PC-9 (cell line): ENCODE measurements at places on chromosomes 13 and 19. TPM values are rescaled to one million over a fixed set of nuclear protein-coding genes. Genes with fewer than 3 reads are reported as not detected.
A peak's percentile ranks its signal among the peaks of the same experiment; 100 is the strongest.

ZNF575 gene
- total RNA-seq, result 5.2 and 6.5 TPM in 2 replicates

CDC37 gene
- 156 and 191 TPM in 2 replicates for total RNA-seq

SLC44A2 gene
- total RNA-seq, result 205 and 239 TPM in 2 replicates

CCDC169 gene
- total RNA-seq, result 6.5 and 6.9 TPM in 2 replicates

SWSAP1 gene
- 4.6 and 4.8 TPM in 2 replicates for total RNA-seq

DNA sequence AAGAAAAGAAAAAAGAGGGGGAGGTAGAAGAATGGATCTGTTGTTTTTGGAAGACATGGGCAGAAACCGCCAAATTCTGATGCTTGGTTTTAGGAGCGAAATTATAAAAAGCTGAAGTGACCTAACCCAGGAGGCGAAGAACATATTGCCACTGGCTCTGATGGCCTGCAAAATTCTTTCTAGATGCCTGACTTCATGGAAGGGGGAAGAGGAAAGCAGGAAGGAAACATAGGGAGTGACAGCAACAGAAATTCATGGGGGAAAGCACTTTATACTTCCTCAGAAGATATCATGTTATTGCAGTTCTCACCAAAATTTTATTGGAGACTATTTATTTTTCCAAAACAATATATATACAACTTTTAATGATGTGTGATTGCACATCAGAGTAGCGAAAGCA is 213.5 kb downstream of the DLEU7 start:
- DNase-seq, result no peak
- H3K4me3 ChIP-seq, result no peak overlapping the region
- H3K4me1 ChIP-seq, result no peaks in the 10 kb centered on the region

LRRC4B gene
- not detected in 2 replicates for total RNA-seq

DNA sequence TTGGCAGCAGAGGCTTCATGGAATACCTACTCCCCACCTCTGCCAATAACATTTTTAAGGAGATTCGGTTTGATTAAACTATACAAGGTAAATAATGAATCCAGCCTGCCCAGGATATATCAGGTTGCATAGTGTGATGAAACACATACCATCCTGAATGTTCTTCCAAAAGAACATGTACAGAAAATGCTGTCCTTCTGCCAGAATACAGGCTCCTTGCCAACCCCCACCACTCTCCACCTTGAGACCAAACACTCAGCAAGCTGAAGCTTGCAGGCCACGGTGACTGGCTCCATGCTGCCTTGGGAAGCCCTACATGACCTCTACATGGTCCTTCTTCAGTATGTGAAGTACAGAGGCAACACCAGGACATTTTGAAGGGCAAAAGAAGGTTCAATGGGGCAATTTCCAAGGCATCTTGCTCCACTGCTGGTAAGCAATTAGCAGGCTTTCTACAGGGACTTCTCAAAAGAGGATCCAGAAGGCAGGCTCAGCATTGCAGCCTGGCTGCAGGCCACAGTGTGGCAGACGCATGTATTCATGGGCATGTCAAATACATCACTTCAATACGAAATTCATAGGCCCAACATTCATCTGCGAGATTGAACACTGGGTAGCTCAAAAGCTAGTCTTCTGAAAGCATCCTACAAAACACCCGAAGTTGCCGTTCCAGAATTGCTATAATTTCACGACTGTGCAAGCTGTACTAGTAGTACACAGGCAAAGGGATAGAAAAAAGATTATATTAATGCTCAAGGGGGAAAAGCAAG is 62.4 kb upstream of the SERP2 start:
- DNase-seq, result peak; percentile 76
- H3K36me3 ChIP-seq, result no peaks in the 10 kb centered on the region
- peaks cover 88% of the 10 kb centered on the region for H3K4me1 ChIP-seq
- no peaks in the 10 kb centered on the region for H3K27me3 ChIP-seq
- H3K4me3 ChIP-seq, result no peak overlapping the region

OVOL3 gene
- total RNA-seq, result not detected in 2 replicates

ZNF506 gene
- total RNA-seq, result 12.6 and 13.1 TPM in 2 replicates

DNA sequence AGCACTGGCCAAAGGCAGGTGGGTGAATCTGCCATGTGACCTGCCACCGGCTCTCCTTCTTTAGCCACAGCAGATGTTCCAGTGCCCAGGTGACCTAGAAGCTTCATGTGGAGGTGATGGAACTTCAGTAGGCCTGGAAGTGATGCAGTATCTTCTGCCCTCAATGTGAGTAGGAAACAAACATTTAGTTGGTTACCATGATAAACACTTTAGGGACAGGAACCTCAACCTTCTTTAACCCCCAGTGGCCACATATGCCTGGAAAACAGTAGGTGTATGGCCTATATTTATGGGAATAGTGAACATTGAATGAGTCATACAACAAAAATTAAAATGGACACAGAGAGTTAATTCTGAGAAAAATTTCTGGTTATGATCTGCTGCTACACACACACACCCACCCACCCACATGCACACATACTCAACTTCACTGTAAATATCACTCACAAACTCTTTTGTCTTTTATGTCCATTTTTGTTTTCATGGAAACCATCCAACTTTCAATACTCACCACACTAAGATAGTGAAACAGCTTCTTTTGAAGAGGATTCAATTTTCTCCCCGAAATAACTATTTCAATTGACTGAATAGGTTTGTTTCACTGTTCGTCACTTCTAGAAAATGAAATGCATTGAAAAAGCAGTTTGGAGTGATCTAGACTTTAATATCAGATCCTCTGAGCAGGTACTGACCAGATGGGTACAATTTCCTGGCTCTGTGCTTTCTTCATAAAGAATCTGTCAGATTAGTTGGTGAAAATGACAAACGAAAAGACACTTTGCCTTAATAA is 97.3 kb downstream of the STARD13 start:
- H3K27me3 ChIP-seq, result no peaks in the 10 kb centered on the region
- H3K27ac ChIP-seq, result no peak overlapping the region

- H3K4me1 ChIP-seq, result no peaks in the 10 kb centered on the region
- H3K4me3 ChIP-seq, result peak overlapping the region; percentile 18
- peak; percentile 34 for DNase-seq
- H3K36me3 ChIP-seq, result peaks cover 26% of the 10 kb centered on the region
- no peak overlapping the region for H3K27ac ChIP-seq
Measured at GRCh38 chr19:58261968-58262921, 16.5 kb upstream of the ZNF8 start.

MAP4K1 gene
- total RNA-seq, result 3.5 and 6.8 TPM in 2 replicates

IZUMO2 gene
- not detected in 2 replicates for total RNA-seq

GRCh38 chr13:52356327-52356726 is 49.6 kb downstream of the THSD1 start:
- H3K27me3 ChIP-seq, result no peaks in the 10 kb centered on the region
- H3K36me3 ChIP-seq, result no peaks in the 10 kb centered on the region
- peak overlapping the region; percentile 44 for H3K27ac ChIP-seq

- no peaks in the 10 kb centered on the region for H3K4me1 ChIP-seq
- 0 out of 2 replicates have a peak, but pooled peaks cover 12% of the 10 kb centered on the region for H3K36me3 ChIP-seq
- H3K27ac ChIP-seq, result no peak overlapping the region
- no peak overlapping the region for H3K4me3 ChIP-seq
- no peaks in the 10 kb centered on the region for H3K27me3 ChIP-seq
Measured at GRCh38 chr13:99356262-99357091, 49.3 kb upstream of the GPR183 start.

DNA sequence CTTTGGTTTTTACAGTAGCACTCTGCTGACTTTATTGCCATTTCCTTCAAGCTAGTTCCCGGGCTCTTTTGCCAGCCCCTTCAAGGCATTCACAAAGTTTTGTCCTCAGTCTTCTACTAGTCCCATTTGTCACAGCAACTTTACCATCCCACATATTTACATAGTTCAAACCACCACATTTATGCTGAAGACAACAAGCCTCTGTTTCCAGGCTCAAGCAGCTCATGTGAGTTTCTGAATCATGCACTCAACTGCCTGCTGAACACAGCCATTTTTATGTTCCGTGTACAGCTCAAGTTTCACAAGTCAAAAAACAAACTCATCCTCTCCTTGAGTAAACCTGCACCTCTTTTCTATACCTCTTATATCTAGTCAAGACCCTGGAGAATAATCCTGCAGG is 977.0 kb upstream of the SLC10A2 start:
- H3K4me3 ChIP-seq, result no peak overlapping the region
- H3K36me3 ChIP-seq, result no peaks in the 10 kb centered on the region
- H3K4me1 ChIP-seq, result no peaks in the 10 kb centered on the region
- no peak for DNase-seq
- no peak overlapping the region for H3K27ac ChIP-seq

DNA sequence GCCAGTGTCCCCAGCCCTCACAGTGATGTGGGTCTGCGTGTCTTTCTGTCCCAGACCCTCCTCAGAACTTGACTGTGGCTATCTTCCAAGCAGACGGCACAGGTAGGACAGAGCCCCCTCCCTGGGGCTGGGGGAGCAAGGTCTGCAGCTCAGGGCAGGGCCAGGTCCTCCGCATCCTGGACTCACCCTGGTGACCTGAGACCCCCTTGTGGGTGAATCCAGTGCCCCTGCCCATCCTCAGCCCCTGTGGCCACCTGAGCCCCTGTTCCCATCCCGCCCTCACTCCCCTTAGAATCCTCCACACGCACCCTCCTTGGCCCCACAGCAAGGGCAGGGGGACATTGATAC is 39.0 kb upstream of the CD33 start:
- no peaks in the 10 kb centered on the region for H3K36me3 ChIP-seq
- H3K4me1 ChIP-seq, result no peaks in the 10 kb centered on the region
- DNase-seq, result no peak

DIAPH3 gene
- total RNA-seq, result 26.4 and 39.3 TPM in 2 replicates

DNA sequence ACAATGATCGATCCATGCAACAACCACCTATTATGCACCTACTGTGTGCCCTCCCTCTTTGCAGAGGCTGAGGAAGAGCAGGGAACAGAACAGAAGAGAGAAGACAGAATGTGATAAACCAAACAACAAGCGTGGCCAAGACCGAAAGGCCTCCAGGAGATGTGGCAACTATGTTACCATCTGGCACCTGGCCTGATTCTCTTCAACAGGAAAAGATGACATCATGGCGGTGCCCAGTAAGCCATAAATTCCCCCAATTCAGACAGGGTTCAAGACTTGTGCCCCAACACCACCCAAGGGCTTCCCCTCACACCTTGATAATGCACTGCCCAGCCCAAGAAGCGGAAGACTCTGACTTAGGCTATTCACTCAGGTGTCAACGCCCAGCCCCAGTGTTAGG is 44.3 kb downstream of the SLC7A1 start:
- H3K4me1 ChIP-seq, result no peaks in the 10 kb centered on the region
- no peaks in the 10 kb centered on the region for H3K27me3 ChIP-seq
- peaks cover 44% of the 10 kb centered on the region for H3K36me3 ChIP-seq
- H3K4me3 ChIP-seq, result no peak overlapping the region
- H3K27ac ChIP-seq, result no peak overlapping the region

NUDT19 gene
- 21.3 and 26.7 TPM in 2 replicates for total RNA-seq

DNA sequence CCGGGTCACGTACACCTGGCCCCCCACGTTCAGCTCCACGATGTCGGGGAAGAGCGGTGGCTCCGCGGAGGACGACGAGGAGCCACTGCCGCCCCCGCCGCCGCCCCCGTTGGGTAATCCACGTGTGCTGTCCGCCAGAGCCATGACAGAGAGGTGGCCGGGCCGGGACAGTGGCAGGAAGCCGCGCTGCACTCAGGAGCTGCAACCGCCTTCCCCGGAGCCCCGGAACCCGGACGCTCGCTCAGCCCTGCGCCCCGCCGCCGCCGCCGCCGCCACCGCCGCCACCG is 257 bp downstream of the KCTD12 start:
- H3K4me3 ChIP-seq, result no peak overlapping the region
- no peaks in the 10 kb centered on the region for H3K4me1 ChIP-seq
- H3K27ac ChIP-seq, result no peak overlapping the region
- H3K36me3 ChIP-seq, result no peaks in the 10 kb centered on the region
- H3K27me3 ChIP-seq, result no peaks in the 10 kb centered on the region
- DNase-seq, result no peak

GRCh38 chr19:48639483-48640375 is 2.5 kb upstream of the DBP start:
- peak overlapping the region; percentile 39; the same call in 1 of the 2 replicates for H3K4me3 ChIP-seq
- H3K36me3 ChIP-seq, result no peaks in the 10 kb centered on the region
- no peaks in the 10 kb centered on the region for H3K27me3 ChIP-seq
- peaks cover 17% of the 10 kb centered on the region for H3K4me1 ChIP-seq
- no peak overlapping the region for H3K27ac ChIP-seq

ACP7 gene
- 3.8 and 5.4 TPM in 2 replicates for total RNA-seq

- H3K27ac ChIP-seq, result no peak overlapping the region
- no peak overlapping the region for H3K4me3 ChIP-seq
- no peaks in the 10 kb centered on the region for H3K36me3 ChIP-seq
- peaks cover 85% of the 10 kb centered on the region for H3K27me3 ChIP-seq
- H3K4me1 ChIP-seq, result no peaks in the 10 kb centered on the region
Measured at GRCh38 chr13:28503182-28503967, 8.4 kb upstream of the FLT1 start.

DNA sequence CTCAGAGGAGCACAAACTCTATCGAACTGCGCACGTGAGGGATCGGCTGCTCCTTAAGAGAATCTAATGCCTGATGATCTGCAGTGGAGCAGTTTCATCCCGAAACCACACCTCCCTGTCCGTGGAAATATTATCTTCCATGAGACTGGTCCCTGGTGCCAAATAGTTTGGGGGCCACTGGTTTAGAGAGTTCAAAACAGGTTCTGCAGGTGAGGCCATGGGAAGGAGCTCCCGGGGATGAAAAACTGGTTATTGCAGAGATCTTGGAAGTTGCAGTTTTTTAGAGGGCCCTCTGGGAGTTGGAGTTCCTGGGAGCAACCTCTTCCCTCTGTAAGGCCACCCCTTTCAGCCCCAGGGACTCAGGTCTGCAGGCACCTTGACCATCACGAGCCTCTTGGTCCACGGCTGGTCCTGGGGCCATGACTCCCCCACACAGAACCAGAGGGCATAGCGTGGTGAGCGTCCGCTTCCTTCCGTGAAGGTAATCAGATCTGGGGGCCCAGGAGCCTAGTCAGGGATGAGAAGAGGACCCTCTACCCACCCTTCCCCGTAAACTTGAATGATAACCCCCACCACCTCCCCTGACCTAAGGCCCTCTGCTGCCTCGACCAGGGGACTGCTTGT is 5.2 kb downstream of the IRF3 start:
- no peak for DNase-seq
- no peaks in the 10 kb centered on the region for H3K27me3 ChIP-seq
- peaks cover 14% of the 10 kb centered on the region for H3K36me3 ChIP-seq
- H3K4me1 ChIP-seq, result peaks cover 12% of the 10 kb centered on the region

SYCN gene
- not detected in 2 replicates for total RNA-seq

DNA sequence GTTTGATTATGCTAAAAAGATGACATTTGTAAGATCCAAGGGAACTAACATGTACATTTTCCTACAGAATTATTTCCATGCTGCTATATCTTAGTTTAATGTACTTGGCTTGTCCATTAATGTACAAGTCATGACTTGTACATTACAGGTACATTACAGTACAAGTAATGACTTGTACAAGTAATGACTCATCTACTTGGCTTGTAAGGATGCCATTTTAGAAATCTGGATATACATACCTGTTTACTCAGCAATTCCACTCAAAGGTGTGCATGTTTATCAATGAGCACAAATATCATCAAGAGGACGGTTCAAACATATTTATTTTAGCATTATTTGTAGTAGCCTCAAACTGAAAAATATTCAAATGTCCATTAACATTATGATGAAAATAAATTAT is 87.0 kb upstream of the TRPC4 start:
- no peak overlapping the region for H3K4me3 ChIP-seq
- H3K27me3 ChIP-seq, result no peaks in the 10 kb centered on the region
- no peak for DNase-seq
- H3K27ac ChIP-seq, result no peak overlapping the region
- H3K4me1 ChIP-seq, result peaks cover 29% of the 10 kb centered on the region

RNF113B gene
- total RNA-seq, result not detected in 2 replicates

ZNF723 gene
- total RNA-seq, result not detected in 2 replicates

TMEM255B gene
- total RNA-seq, result 0.53 and 0.61 TPM in 2 replicates

F2RL3 gene
- total RNA-seq, result not detected in 2 replicates
